ENCODE measurements at places on chromosomes 4 and X.
A peak's percentile ranks its signal among the peaks of the same experiment; 100 is the strongest.

DNA sequence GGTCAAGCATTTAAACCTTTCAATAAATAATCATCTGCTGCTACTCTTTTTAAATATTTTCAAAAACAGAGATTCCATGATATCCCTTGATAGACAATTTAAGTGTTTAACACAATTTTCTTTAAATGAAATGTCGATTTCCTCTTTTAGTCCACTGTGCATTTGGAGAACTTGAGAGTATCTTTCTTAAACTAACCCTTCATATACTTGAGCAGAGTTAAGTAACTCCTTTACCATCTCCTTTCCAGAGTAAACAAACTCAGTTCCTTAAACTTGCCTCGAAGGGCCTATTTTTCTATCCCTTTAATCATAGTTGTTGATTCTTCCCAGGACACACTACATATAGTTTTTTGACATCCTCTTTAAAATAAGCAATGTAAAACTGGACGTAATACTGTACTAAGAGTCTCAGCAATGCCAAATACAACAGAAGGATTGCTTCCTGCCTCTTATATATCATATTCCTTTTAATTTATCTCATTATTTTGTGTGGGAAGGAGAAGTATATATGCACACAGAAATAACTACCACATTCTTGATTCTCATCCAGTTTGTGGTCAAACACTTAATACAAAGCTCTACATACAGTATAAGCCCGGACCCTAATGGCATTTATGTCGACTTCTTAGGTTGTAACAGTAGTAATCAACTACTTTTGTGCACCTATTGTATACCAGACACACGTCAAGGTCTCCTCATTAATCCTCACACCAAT lies 22.8 kb downstream of the RAB28 start:
- no peak for DNase-seq

GRCh38 chr4:156971676-156972378 lies at the start of gene PDGFC:
PDGFC (minus strand) TSS chr4:156971799; CDS start chr4:156970903, 896 bp downstream.
- DNase-seq, result no peak

- no peak for DNase-seq
Observed at GRCh38 chrX:69307756-69308155, 142.5 kb upstream of the PJA1 start.

DNA sequence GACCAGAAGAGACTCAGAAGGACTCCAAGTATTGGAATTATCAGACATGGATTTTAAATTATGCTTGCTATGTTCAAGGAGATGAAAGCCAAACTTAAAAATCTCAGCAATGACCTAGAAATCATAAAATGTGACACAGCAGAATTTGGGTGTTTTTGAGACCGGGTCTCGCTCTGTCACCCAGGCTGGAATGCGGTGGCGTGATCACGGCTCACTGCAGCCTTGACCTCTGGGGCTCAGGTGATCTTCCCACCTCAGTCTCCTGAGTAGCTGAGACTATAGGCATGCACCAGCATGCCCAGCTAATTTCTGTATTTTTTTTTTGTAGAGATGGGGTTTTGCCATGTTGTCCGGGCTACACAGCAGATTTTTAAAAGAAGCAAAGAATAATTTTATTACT lies 12.7 kb downstream of the TAB3 start:
- no peak for DNase-seq

- no peak for DNase-seq
Observed at GRCh38 chrX:104084534-104085277, 8.7 kb upstream of the TMSB15C start.

- DNase-seq, result no peak
Observed at GRCh38 chr4:185820146-185821028, 8.4 kb upstream of the SORBS2 start.

DNA sequence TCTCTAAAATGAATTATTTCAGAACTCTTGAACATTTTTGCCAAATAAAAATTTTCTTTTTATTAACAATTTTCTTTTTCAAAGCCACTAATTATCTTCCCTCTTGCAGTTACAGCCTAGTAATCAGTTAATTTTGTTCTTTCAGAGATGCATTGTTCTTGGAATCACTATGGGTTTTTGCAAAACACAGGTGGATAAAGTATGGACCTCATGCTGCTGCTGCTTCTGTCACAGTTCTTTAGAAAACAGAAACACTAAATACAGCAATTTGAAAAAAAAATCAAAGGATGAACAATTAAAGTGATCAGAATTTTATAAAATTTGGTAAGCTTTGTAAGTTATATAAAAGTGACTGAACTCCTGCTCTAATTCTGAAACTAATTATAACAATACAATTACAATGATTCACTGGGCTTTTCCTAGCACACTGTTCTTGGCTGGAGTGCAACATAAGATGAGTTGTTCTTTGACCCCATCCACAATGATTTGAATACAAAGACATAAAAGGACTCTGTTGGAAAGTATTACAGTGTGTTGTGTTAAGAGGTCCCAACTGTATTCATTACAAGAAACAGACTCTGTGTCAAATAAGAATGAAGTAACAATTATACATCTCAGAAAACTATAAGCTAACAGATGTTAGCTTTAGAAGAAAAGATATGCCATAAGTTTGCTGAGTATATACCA lies 59.4 kb upstream of the GK2 start:
- no peak for DNase-seq

GRCh38 chr4:89069481-89069880 lies 12.5 kb upstream of the FAM13A start:
- DNase-seq, result no peak

GRCh38 chrX:20265726-20266681 lies 705 bp downstream of the RPS6KA3 start:
- DNase-seq, result peak; percentile 35

DNA sequence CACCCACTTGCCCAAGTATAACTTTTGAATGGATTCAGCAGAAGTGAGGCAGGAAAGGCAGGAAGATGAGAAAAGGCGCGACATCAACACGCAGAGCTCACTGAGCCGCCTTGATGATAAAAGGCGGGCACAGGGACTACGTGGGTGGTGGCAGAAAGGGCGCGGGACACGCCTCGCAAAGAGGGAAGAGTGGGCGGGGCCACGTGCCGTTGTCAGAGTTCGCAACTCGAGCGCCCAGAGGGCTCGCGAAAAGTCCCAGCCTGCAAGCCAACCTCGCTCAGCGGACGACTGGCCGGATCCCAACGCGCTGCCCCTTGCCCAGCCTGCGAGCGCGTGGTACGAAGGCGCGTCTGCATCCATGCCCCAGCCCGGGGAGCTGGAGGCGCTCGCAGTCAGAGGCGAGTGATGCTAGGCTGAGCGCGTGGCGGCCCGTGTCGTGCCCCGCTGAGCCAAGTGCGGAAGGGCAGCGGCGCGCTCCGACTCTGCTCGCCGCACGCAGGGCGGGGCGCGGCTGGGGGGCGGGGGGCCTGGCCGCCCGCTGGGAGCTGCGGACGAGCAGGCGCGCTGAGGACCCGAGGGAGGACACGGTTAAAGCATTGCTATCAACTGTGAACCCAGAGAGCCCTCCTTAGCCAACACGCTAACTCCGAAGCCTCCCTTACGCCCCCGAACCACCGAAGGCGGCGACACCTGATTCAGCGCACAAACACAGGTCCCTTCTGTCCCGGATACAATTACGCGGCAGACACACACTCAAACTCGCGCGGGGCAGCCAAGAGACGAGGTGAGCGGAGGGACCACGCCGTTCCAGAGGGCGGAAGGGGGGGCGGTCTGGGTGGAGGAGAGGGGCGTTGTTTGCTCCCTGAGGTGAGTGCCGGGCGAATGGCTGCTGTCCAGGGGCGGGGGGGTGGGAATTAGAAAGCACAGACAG lies at the start of gene UGT8:
UGT8 (plus strand) TSS at position 617 of the 931 bp plus-strand sequence. CDS start 24,074 bp downstream, outside the sequence.
- DNase-seq, result peak; percentile 30

- DNase-seq, result no peak
Observed at GRCh38 chr4:100146756-100147155, 43.5 kb downstream of the DDIT4L start.

- no peak for DNase-seq
Observed at GRCh38 chr4:19239565-19239964, 1012.1 kb upstream of the SLIT2 start.

DNA sequence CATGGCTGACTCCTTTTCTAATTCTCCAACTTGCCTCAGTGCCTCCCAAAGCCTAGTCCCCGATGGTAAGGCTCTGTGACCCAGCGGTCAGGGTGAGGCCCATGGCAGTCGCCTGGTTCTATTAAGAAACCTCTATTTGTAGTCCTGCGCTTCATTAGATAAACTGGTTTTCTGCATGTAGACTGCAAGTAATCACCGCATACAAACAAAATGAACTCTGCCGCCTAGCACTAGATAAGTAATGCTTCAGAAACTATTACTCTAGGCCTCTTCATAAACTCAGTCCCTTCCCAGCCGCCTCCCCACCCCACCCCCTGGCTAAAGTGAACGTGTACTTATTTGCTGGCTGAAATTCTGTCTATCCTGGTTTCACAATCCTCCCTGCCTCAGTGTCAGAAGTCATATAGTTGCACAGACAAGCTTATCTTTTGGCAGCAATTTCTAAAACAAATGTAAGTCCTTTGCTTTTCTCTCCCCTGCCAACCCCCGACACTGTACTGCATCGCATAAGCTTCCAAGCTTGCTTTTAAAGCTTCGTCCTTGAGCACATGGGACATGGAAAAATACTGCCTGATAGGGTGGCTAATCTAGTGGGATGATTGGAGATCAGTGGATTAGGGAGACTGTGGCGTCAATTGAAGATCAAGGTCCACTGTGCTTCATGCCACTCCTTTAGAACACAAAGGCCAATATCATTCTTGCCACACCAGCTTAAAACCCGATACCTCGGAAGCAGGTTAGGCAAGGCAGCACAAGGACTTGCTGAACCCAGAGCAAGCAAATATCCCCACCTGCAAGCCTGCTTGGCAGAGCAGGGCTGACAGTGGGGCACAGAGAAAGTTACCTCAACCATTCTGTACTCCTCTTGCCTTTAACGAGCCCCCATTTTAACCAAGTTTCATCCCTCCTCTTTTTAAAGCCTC lies 125.8 kb downstream of the IRF2 start:
- no peak for DNase-seq

DNA sequence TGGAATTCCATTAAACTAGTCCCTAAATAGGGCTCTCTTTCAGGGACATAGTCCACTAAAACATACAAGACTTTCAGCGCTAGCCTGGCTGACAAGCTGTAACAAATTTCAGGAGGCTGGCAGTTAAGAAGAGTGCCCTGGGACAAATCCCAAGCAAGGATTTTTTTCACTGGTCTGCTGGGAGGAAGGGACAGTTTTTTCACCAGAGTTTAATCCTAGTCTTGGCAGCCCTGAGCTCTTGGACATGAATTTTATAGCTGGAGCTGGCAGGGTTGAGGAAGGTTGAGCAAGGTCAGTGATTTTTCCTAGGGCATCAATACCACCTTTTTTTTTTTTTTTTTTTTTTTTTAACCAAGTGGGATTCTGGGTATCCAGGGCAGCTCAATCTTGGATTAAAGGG lies 184.4 kb downstream of the SH2D1A start:
- DNase-seq, result no peak

DNA sequence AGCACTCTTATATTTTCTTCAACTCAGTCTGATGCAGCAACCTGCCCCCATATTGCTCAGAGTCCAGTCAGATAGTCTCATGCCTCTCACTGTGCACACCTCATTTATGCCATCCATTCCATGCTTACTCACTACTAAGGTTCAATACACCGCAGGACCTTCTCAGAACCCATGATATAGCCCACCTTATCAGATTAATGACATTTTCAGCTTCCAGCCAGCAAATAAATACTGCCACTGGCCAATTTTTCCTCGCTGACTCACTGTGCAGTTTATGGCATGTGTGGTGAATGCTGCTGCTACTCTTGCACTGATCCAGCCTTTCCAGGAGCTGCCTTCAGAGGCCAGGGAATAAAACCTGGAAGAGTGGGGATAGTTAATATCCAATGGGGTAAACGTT lies 380.6 kb upstream of the SPOCK3 start:
- no peak for DNase-seq

GRCh38 chr4:9765091-9765490 lies 16.3 kb upstream of the DRD5 start:
- peak; percentile 4 for DNase-seq

- DNase-seq, result no peak
Observed at GRCh38 chrX:77597090-77597489, 149.9 kb downstream of the FGF16 start.

Data from CD4-positive, alpha-beta T cell treated with Interleukin-10 for 1 hour (primary cell).